ENCODE measurements at places on chromosomes 4 and X. TPM values are rescaled to one million over a fixed set of nuclear protein-coding genes. Genes with fewer than 3 reads are reported as not detected.

NDUFC1 gene
- total RNA-seq = 36.1 TPM

GRCh38 chrX:107710617-107711391, 64.8 kb downstream of the TSC22D3 start:
- H3K4me3 ChIP-seq = peak overlapping the region; percentile 37
- H3K27me3 ChIP-seq = no peaks in the 10 kb centered on the region
- peak overlapping the region; percentile 90 for H3K27ac ChIP-seq
- H3K36me3 ChIP-seq = peaks cover 31% of the 10 kb centered on the region
- peaks cover 50% of the 10 kb centered on the region for H3K4me1 ChIP-seq

DRD5 gene
- total RNA-seq = not detected

DNA sequence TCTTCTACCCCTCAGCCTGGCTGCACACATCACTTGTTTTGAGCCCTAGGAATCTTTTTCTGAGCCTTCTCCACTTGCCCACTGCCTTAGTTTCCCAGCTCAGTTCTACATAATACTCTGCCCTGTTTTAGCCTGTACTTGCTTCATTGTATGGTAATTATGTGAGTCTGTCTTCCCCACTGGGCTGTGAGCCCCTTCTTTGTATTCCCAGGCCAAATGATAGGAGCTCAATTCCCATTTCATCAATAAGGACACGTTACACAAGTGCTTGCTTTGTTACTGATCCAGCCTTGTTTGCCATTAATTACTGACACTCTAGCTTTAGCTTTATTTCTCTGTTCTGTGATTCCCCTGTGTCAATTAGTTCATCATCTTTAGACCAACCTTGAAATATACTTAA, 28.1 kb downstream of the KIT start:
- H3K27ac ChIP-seq = no peak overlapping the region
- no peaks in the 10 kb centered on the region for H3K36me3 ChIP-seq
- no peak overlapping the region for H3K4me3 ChIP-seq
- peaks cover 27% of the 10 kb centered on the region for H3K4me1 ChIP-seq
- DNase-seq = no peak

DNA sequence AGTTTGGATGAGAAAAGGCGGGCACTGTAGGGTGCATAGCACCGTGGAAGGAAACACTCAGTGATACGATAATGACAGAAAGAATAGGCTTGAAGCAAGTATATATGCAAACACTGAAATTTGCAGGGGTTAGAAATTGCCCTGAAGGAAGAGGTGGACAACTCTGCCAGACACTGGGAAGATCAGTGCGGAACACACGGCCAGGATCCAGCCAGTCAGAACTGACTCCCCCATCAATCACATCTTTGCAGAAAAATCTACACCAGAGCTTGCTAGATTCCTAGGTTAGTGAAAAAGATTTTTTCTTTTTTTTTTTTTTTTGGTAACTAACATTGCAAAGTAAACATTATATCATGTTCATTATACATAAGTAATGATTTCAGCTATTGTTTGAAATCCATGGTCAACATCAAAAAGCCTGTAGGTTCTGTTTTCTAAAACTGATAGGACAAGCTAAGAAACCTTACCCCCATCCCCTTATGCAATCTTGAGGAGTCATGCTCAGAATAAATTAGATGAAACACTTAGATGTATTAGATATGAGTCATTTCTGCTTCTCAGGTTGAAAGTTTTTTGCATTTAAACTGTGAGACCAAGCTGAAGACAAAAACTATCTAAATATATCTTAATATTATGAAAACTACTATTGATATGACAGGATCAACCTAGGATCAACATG, 38.9 kb downstream of the TRIML1 start:
- no peaks in the 10 kb centered on the region for H3K4me1 ChIP-seq
- H3K4me3 ChIP-seq = no peak overlapping the region
- DNase-seq = no peak
- H3K36me3 ChIP-seq = no peaks in the 10 kb centered on the region
- no peak overlapping the region for H3K27ac ChIP-seq
- no peaks in the 10 kb centered on the region for H3K27me3 ChIP-seq

DNA sequence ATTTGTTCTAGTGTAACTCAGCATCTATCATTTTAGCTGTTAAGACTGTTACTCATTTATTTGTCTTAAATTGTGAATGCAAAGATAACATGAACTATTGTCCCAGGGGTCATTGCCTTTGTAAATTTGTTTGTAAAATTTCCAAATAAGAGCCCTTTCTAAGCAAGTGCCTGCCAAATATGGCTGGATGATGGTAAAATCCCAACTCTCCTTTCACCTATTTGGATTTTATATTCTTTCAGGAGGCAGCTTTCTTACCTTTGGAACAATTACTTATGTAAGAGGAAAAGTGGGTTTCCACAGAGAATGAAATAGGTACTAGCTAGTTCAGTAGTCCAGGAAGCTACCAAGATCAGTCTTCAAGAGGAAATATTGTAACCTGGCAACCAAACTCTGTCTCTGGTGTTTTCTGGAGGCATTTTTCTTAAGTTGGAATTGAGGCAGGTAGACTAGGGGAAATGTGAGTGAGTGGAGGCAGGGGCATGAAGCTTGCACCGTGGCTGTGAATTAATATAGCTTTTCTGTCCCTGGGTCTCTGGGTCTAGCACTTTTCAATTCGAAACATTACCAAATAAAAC, 363.0 kb upstream of the ZCCHC13 start:
- peaks cover 9% of the 10 kb centered on the region for H3K36me3 ChIP-seq
- DNase-seq = no peak
- no peak overlapping the region for H3K4me3 ChIP-seq
- peaks cover 12% of the 10 kb centered on the region for H3K4me1 ChIP-seq
- peaks cover 2% of the 10 kb centered on the region for H3K27me3 ChIP-seq

GRCh38 chr4:77044461-77045150, 31.2 kb downstream of the CCNI start:
- no peaks in the 10 kb centered on the region for H3K27me3 ChIP-seq
- no peak overlapping the region for H3K27ac ChIP-seq
- DNase-seq = no peak
- H3K36me3 ChIP-seq = peaks cover 35% of the 10 kb centered on the region

GRCh38 chr4:41429280-41429669, 108.7 kb upstream of the LIMCH1 start:
- H3K4me3 ChIP-seq = no peak overlapping the region
- DNase-seq = no peak
- H3K4me1 ChIP-seq = no peaks in the 10 kb centered on the region
- H3K27me3 ChIP-seq = no peaks in the 10 kb centered on the region

- no peaks in the 10 kb centered on the region for H3K4me1 ChIP-seq
- no peak for DNase-seq
- H3K27ac ChIP-seq = no peak overlapping the region
- no peaks in the 10 kb centered on the region for H3K27me3 ChIP-seq
- no peaks in the 10 kb centered on the region for H3K36me3 ChIP-seq
Measured at GRCh38 chrX:105658136-105658535, 164.2 kb upstream of the NRK start.

EGF gene
- not detected for total RNA-seq

PHEX gene
- 0.23 TPM for total RNA-seq

- no peak overlapping the region for H3K4me3 ChIP-seq
- H3K27me3 ChIP-seq = no peaks in the 10 kb centered on the region
- peaks cover 9% of the 10 kb centered on the region for H3K36me3 ChIP-seq
- H3K27ac ChIP-seq = no peak overlapping the region
- H3K4me1 ChIP-seq = peaks cover 3% of the 10 kb centered on the region
Measured at GRCh38 chrX:150438165-150438564, 75.0 kb downstream of the MAMLD1 start.

GRCh38 chr4:78481180-78481579, 70.4 kb upstream of the ANXA3 start:
- no peak for DNase-seq
- H3K36me3 ChIP-seq = no peaks in the 10 kb centered on the region
- H3K4me3 ChIP-seq = no peak overlapping the region
- H3K27ac ChIP-seq = no peak overlapping the region

GRCh38 chr4:78038704-78039103, 18.4 kb upstream of the FRAS1 start:
- no peaks in the 10 kb centered on the region for H3K4me1 ChIP-seq
- no peak overlapping the region for H3K27ac ChIP-seq
- DNase-seq = no peak
- no peaks in the 10 kb centered on the region for H3K36me3 ChIP-seq
- peaks cover 9% of the 10 kb centered on the region for H3K27me3 ChIP-seq

DNA sequence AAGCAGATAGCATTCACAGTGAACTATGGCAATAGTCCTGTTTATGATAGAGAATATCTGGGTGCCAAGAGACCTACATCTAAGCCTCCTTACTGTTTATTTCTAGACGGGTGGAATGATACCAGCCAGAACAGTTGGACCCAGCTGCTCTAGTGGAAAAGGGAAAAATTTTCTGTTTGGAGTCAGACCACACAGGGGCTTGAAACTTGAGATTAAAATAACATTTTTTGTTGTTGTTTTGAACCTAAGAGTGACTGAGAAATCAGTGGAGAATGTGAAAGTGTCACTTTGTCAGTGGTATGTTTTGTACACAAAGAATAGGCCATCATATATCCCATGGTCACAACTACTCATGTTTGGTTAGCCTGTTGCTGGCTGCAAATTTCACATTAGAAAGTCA, 105.7 kb downstream of the AGTR2 start:
- H3K27ac ChIP-seq = no peak overlapping the region
- no peaks in the 10 kb centered on the region for H3K4me1 ChIP-seq
- no peaks in the 10 kb centered on the region for H3K36me3 ChIP-seq
- no peak overlapping the region for H3K4me3 ChIP-seq
- no peaks in the 10 kb centered on the region for H3K27me3 ChIP-seq

- peak overlapping the region; percentile 85 for H3K27ac ChIP-seq
- H3K4me1 ChIP-seq = peaks cover 56% of the 10 kb centered on the region
- peak overlapping the region; percentile 84 for H3K4me3 ChIP-seq
- H3K36me3 ChIP-seq = peaks cover 26% of the 10 kb centered on the region
- peak; percentile 27 for DNase-seq
- no peaks in the 10 kb centered on the region for H3K27me3 ChIP-seq
Measured at GRCh38 chr4:2843941-2844584, 419 bp downstream of the ADD1 start.

- H3K36me3 ChIP-seq = no peaks in the 10 kb centered on the region
- no peak overlapping the region for H3K27ac ChIP-seq
- no peaks in the 10 kb centered on the region for H3K4me1 ChIP-seq
- peaks cover 8% of the 10 kb centered on the region for H3K27me3 ChIP-seq
- DNase-seq = no peak
Measured at GRCh38 chr4:100062921-100063320, 112.8 kb upstream of the H2AZ1 start.

GRCh38 chr4:2105559-2105958, 46.4 kb downstream of the NAT8L start:
- no peak for DNase-seq
- H3K27me3 ChIP-seq = peaks cover 32% of the 10 kb centered on the region
- peaks cover 9% of the 10 kb centered on the region for H3K36me3 ChIP-seq
- no peak overlapping the region for H3K4me3 ChIP-seq
- no peak overlapping the region for H3K27ac ChIP-seq

DNA sequence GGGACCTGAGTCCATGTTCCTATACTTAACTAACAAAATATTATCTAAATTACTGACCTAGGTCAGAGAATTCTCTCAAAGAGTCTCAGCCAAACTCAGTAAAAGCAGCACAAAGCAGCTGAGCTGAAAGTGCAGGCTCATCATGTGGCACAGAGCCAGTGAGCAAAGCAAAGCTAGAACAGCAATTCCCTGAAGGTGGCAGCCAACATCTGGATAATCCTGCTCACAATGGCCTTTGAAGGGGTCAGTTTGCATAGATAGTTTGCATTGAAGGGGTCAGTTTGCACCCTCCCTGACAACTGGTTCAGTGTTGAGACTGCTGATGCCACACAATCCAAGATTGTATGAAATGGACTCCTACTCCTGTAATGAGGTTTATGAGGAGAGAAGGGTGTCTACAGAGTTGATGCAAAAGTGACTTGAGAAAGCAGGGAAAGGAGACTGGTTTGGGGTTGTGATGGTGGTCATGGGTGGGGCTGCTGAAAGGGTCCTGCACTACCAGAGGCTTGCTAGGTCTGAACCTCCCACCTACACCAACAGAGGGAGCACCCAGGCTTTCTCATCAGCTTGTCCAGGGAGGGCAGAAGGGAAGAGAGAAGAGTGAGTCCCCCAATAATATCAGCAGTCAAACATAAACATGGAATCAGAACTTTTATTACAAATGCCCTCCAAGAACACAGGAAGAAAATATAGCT, 39.7 kb downstream of the TRIM61 start:
- H3K4me3 ChIP-seq = no peak overlapping the region
- no peak for DNase-seq
- no peaks in the 10 kb centered on the region for H3K4me1 ChIP-seq
- H3K27me3 ChIP-seq = peaks cover 1% of the 10 kb centered on the region
- no peaks in the 10 kb centered on the region for H3K36me3 ChIP-seq

DNA sequence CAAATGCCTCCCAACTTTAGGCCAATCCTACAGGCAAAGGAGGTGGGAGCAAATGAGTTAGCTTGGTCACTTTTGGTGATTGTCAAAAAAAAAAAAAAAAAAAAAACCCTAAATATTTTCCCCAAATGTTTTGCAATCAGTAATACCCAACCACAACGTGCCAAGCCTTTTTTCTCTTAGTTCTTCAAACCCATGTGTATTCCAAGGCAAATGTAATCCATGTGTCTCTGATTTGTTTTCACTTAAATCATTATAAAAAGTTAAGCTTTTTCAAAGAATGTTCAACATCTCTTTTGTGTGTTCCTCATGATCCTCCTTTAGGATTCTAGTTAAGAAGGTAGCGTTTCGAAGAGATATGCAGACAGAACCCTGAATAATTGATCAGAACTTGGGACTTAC, 328.4 kb downstream of the PAPSS1 start:
- H3K4me1 ChIP-seq = no peaks in the 10 kb centered on the region
- H3K27ac ChIP-seq = no peak overlapping the region
- no peak for DNase-seq
- H3K36me3 ChIP-seq = no peaks in the 10 kb centered on the region
- H3K4me3 ChIP-seq = no peak overlapping the region

- H3K4me3 ChIP-seq = no peak overlapping the region
- peaks cover 2% of the 10 kb centered on the region for H3K36me3 ChIP-seq
- peaks cover 3% of the 10 kb centered on the region for H3K27me3 ChIP-seq
- no peak overlapping the region for H3K27ac ChIP-seq
- no peak for DNase-seq
Measured at GRCh38 chr4:141638230-141638629, 1.8 kb downstream of the IL15 start.

DNA sequence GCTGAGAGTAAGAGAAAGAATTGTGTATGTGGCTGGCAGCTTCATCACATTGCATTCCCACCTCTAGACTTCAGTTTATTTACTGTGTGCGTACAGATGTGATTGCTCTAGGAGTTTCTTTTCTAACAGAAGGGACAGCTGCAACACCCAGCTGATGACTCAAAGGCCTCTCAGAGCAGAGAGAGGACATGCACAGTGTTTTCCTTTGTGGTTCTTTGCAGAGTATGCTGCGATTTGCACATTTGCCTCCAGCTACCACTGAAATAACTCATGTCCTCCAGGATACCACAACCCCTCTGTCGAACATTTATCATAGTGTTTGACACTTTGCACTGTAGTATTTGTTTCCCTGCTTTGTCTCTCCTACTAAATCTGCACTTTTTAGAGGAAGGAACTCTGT, 294.1 kb downstream of the STIM2 start:
- no peaks in the 10 kb centered on the region for H3K4me1 ChIP-seq
- no peak overlapping the region for H3K27ac ChIP-seq
- no peaks in the 10 kb centered on the region for H3K27me3 ChIP-seq
- no peak for DNase-seq

DNAAF6 gene
- total RNA-seq = not detected
